ENCODE measurements at places on chromosomes 2 and 18.

- DNase-seq: no peak
Measured at GRCh38 chr18:2104620-2105462, 466.5 kb downstream of the METTL4 start.

- no peak for DNase-seq
Measured at GRCh38 chr2:26241928-26242436, 2.5 kb downstream of the HADHA start.

- DNase-seq: no peak
Measured at GRCh38 chr2:121238828-121239227, 46.2 kb downstream of the TFCP2L1 start.

GRCh38 chr2:98880266-98881152 lies 55.5 kb downstream of the CRACDL start:
- DNase-seq: no peak

DNA sequence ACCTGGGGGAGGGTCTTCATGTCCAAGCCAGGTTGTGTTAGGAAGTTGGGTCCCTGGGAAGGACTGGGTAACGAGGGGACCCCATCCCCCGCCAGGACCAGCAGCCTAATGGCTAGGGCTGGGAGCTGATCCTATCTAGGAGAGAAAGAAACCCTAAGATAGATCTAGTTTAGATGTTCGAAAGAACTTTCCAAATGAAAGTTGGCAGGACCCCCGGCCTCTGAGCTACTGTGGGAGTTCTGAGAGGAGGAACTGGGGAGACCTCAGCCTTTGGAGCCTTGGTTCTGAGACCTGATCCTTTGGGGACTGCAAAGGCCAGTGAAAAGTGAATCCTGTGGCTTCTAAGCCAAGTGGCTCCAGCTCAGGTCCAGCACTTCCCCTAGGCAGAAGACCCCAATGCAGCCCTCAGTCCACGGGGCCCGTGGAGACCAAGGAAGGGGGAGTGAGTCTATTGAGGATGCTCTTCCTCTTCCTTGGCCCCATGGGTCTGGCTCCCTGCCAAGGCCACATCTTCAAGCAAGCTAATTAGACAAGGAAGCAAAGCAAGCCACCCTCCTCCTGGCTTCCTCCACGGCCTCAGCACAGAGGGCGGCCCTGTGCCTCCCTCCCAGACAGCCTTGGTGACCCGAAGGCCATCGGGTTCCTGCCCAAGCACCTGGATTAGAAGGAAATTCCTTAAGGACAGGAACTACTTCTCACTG lies 23.5 kb downstream of the CCT7 start:
- no peak for DNase-seq

- no peak for DNase-seq
Measured at GRCh38 chr2:44335806-44336538, 25.3 kb downstream of the PREPL start.

DNA sequence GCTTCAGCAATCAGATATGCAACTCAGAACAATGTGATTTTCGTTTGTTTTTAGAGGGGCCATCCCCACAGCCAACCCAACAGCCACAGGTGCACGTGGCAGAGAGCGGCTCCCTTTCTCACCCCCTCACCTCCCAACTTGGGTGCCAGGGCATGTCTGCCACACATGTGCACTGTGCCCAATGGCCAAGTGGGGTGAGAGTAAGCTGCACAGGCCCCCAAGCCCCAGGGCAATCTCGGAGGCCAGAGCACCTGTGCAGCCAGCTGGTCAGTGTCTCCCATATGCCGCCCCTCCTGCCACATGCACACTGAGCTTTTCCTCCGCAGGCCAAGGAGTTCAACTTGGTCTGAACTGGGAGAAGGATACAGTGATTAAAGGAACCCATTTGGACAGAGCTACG lies 1130.2 kb downstream of the DSC3 start:
- DNase-seq: no peak

DNA sequence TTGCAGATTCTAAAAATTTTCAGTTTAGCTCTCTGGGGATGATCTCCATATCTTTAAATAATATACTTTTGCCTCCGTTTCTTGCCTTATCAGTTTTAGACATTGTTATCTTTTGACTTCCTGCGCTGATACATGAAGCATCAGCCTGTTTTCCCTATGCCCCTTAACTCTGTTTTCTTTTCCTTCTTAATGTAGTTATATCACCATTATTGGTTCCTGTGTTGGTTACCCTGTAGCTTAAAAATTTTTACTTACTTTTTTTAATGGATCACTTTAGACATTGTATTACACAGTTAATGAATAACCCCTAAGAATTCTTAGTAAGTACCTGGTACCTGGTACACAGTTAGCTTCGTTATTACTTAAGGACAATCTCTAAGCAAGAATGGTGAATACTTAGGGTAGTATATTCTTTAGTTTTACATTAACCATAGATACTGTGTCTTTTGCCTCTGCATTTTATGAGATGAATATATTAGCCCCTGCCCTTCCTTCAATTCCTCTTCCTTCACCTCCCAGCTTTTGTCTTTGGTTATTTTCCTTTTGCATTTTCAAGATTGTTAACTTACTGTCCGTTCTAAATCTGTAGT lies 40.9 kb downstream of the BABAM2 start:
- no peak for DNase-seq

GRCh38 chr2:117958186-117958585 lies 55.7 kb downstream of the CCDC93 start:
- DNase-seq: no peak

DNA sequence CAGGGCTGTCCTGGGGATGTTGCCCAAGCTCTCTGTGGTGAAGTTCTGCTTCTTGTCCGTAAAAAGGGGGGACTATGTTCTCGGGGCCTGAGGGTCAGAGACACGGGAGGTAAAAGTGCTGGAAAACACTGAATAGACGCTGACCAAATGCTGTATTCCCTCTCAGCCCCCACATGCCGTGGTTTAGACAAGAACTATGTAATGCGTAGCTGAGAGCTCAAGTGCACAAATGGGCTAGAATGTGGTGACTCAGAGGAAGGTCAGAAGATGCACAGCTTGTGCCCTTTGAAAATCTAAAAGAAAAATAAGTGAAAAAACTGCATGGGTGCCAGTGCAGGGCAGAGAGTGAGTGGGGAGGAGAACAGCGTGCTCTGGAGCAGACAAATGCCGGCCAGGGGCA lies 80.3 kb upstream of the MAP4K4 start:
- no peak for DNase-seq

DNA sequence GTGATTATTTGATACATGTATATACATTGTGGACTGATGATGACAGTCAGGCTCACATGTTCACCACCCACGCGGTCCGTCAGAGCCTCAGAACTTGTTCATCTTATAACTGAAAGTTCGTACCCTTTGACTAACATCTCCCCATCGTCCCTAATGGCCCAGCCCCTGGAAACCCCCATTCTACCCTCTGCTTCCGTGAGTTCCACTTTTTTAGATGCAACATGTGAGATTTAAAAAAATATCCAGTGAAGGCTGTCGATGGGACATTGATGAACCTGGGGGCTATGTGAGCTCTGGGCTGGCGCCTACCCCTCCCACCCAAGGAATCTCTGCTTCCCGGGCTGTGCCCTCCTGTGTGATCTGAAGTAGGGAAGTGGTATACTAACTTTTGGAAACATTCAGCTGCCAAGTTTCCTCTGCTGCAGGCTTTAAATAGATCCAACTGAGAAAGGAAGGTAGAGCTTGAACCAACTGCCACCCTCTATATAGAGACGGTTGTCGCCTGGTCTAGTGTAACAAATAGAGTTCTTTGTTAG lies 163.8 kb downstream of the FAM210A start:
- DNase-seq: no peak

- no peak for DNase-seq
Measured at GRCh38 chr18:54604211-54604610, 13.2 kb downstream of the DYNAP start.

DNA sequence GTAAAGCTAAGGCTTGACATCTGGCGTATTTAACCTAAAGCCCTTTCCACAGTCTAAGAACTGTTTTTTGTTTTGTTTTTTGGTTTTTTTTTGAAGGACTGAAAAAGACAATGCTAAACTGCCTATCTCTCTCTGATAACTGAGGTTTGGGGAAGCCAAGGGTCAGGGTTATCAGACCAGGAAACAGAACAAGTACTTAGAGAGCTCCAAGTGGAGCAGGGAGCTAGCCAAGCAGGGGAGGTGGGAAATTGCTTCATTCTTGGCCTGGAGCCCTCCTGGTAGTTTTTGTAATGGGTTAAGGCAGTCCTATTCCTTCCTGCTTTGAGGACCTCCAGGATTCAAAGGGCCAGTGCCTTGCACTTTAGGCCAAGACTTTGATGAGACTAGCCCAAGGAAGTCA lies 154.3 kb upstream of the LTBP1 start:
- no peak for DNase-seq

DNA sequence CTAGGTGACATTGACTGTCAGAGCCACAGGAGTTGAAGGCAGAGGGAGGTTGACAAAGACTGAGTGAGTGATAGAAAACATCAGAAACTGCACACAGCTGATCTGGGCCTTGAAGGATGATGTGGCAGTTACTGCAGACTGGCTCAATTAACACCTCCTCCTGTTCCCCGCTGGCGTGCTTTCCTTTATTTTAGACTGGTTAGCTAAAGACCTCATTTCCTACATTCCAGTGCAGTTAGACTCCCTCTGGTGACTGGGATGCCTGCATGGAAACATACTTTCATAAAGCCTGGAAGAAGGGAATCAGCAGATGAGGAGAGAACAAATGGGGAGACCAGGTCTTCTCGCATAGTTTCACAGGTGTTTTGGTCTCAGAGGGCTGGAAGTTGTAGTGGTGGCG lies 7.1 kb downstream of the TPGS2 start:
- DNase-seq: no peak

DNA sequence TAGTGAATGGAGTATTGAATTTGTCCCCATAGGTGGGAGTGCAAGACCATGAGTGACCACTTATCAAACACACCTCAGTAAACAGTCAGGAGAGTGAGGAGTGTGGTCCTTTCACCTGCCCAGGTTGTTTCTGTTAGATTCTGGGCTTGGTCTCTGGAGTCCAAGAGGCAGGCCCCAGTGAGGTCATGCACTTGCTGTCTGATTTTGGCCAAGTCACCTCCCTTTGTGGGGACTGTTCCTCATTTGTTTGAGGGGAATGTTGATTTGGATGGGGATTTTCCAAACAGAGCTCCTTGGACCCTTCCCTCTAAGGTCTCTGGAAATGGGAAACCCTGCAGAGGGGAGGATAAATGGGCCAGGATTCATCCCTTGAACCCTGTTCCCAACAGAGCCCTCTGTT lies 7.3 kb downstream of the IL1RN start:
- no peak for DNase-seq

- DNase-seq: no peak
Measured at GRCh38 chr2:181058378-181059269, 78.2 kb downstream of the UBE2E3 start.

- DNase-seq: no peak
Measured at GRCh38 chr2:56508662-56509061, 324.9 kb downstream of the CCDC85A start.

DNA sequence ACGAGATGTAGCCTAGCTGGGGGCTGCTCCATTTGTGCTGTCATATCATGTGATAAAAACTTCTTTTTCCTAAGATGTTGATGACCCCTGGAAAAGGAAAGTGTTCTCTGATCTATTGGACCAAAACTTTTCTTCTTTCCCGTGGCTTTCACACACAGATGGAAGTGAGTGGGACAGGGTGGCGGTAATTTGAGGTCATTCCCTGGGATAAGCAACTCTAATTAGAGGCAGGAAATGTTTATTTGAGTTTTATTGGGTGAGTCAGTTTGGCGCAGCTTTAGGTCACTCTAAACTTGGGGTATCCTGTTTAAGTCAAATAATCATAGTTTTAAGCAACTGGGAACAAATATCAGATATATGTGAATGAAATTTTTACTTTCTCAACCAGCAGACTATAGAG lies 221.0 kb upstream of the EPAS1 start:
- DNase-seq: no peak

DNA sequence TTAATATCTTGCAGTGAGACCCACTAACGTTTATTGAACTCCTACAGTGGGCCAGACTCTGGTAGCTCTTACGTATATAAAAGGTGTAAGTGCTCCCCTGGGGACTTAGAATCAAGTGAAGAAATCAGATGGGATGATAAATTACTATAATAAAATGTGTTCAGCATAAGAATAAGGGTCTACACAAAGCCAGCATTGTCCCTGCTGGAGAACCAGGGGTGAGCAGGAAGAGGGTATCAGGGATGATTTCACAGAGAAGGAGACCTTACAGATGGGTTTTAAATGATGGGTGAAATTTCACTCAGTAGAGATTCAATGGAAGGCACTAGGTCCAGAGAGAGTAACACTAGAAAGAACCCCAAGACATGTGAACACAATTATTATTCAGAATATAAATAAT lies 20.7 kb downstream of the NRXN1 start:
- DNase-seq: peak; percentile 81

DNA sequence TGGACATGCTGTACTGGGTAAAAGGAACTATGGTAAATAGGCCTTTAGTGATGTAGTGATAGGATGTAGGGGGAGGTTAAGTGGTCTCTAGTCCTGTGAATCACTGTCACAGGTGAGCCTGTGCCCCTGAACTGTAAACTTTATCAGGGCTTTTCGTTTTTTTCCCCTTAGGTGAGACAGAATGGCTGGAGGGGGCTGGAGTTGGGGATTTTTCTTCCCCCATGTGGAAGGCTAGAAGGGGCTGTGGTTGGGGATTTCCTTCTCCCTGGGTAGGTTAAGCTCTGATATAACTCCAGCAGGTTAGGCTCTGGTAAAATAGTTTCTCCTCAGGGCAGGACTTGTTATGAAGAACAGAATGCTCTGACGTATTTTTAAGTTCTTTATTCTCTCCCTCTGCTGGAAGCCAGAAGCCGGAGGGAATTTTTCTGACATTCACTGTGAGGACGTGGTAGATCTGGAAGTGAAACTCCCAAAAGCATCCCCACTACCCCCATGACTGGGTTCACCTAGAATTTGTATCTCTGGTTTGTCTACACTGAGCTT lies 28.5 kb downstream of the PIKFYVE start:
- DNase-seq: no peak

DNA sequence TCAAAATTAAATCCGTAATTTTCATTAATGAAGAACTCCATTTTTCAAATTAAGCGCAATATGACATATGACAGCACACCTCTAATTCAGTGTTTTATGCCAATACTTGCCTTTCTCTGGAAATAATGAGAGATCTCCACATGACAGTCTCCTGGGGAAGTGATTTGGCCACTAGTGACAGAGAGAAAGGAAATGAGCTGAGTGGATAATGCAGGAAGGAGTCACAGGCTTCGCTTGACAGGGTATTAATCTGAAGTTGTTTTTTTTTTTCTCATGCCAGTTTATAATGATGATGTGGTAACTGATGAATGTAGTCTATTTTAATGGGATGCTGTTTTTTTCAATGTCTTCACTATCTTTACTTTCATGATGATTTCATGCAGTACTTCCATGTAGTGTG lies 1079.4 kb upstream of the GYPC start:
- DNase-seq: no peak

GRCh38 chr2:220489121-220489520 lies 861.7 kb downstream of the SLC4A3 start:
- DNase-seq: no peak

- no peak for DNase-seq
Measured at GRCh38 chr2:157691695-157692094, 63.0 kb upstream of the ACVR1C start.

GRCh38 chr2:3465328-3465727 lies 54.0 kb downstream of the ADI1 start:
- no peak for DNase-seq

DNA sequence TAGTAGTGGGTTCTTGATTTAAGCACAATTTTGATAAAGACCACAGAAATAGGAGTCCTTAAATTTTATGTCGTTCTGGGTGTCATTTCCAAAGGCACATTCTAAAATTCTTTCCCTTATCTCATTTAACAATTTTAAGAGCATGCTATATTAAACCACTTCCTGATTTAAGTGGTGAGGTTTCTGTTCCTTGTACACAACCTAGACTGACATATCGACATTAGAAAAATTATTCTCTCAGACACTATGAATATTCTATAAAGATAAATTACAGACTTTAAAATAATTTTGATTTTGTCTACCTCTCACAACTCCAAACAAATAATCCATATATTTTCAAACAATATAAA lies 923.8 kb downstream of the LRP1B start:
- DNase-seq: no peak

Data from NCI-H2227 treated with DMSO at 0.1 percent for 48 hours (cell line).